ENCODE measurements at places on chromosomes 6 and 20. TPM values are rescaled to one million over a fixed set of nuclear protein-coding genes. Genes with fewer than 3 reads are reported as not detected.

PLEKHG1 gene
- total RNA-seq = 8.2 TPM

ZNF343 gene
- 16.3 TPM for total RNA-seq

COL9A1 gene
- total RNA-seq = 1.1 TPM

DNA sequence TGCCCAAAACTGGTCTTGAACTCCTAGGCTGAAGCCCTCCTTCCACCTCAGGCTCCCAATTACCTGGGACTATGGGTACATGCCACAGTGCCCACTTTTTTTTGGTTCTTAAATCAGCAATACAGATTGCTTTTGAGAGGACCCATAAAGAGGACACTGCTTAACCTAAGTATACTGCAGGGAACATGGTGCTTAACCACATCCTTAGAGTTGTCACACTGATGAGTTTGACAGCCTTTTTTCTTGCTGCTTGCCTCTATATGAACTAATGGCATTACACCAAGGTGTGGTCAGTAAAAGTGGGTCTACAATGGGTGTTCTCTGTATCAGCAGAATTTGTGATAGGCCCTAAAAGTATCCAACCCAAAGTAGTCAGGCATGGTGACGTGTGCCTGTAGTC lies 7.2 kb upstream of the SLC35D3 start:
- no peaks in the 10 kb centered on the region for H3K27me3 ChIP-seq
- no peak overlapping the region for H3K4me3 ChIP-seq
- H3K27ac ChIP-seq = no peak overlapping the region
- H3K36me3 ChIP-seq = no peaks in the 10 kb centered on the region
- H3K4me1 ChIP-seq = no peaks in the 10 kb centered on the region
- no peak for DNase-seq

DNA sequence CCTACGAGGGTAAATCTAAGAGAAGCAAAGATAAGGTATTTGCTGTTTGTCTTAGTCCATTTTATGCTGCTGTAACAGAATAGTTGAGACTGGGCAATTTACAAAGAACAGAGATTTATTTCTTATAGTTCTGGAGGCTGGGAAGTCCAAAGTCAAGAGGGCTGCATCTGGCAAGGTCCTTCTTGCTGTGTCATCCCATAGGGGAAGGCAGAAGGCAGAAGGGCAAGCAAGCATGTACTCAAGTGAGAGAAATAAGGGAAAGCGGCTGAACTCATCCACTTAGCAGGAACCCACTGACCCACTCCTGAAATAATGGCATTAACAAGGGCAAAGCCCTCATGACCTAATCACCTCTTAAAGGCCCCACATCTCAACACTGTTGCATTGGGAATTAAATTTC lies 102.7 kb downstream of the AGPAT4 start:
- H3K27ac ChIP-seq = no peak overlapping the region
- no peak for DNase-seq
- H3K4me3 ChIP-seq = no peak overlapping the region
- H3K27me3 ChIP-seq = no peaks in the 10 kb centered on the region
- H3K36me3 ChIP-seq = no peaks in the 10 kb centered on the region

UNC5CL gene
- total RNA-seq = 0.36 TPM

BPHL gene
- 8.6 TPM for total RNA-seq

DNA sequence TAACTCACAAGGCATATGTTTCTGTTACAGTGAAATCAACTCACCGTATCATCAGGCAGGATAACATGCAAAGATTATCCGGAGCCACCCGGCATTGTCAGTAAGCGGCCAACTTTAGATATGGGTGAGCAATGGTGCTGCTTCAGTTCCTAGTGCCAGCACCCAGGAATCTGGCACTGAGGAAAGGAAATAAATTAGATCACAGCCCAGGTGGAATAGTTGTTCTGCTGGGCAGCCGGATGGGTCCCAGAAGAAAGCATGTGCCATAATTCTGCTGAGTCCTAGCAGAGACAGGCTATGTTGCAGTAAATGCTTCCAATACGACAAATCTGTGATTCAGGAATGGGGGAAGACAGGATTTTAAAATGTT lies 183.6 kb upstream of the SPTLC3 start:
- H3K36me3 ChIP-seq = no peaks in the 10 kb centered on the region
- H3K4me1 ChIP-seq = no peaks in the 10 kb centered on the region
- H3K27ac ChIP-seq = no peak overlapping the region
- H3K4me3 ChIP-seq = no peak overlapping the region
- no peak for DNase-seq

ZNF337 gene
- 18.6 TPM for total RNA-seq

GRCh38 chr6:84811351-84811750 lies 47.0 kb upstream of the TBX18 start:
- H3K27me3 ChIP-seq = no peaks in the 10 kb centered on the region
- no peak for DNase-seq
- no peak overlapping the region for H3K4me3 ChIP-seq
- H3K36me3 ChIP-seq = no peaks in the 10 kb centered on the region

CD83 gene
- total RNA-seq = 1.1 TPM

DNA sequence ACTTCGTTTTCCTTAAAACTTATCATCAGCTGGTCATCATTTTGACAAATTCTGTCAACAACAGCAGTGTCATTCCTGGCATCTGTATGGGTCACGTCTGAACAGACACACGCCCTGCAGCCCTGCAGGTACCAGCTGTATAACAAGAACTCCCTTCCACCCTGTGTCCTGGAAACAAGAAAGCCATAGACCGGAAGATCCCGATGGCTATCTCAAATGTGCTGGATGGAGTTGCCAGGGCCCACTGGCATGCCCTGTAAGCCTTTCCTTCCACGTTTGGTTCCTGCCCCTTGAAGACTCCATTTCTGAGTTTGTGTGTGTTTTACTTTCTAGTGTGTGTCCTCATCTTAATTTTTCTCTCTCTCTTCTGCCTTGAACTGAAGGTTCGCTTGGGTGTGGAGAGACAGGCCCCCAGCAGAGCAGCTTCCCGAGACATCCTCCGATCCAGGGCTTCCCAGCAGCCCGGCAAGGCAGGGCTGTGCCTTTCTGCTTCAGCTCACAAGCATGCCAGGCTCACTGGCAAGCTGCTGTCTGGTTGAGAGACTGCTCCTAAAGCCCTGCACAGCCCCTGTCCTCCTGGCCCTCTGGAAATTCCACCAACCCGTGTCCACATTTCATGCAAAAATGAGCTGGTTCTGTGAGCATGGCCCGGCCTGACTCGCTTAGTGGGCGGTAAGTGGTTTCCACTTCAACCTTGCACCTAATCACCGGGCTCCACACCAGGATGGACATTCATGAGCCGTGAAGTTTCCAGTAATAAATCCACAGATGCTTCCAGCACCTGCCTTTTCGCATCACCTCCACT lies 8.7 kb downstream of the GFRA4 start:
- H3K4me3 ChIP-seq = no peak overlapping the region
- no peak for DNase-seq
- H3K27me3 ChIP-seq = peaks cover 7% of the 10 kb centered on the region
- no peaks in the 10 kb centered on the region for H3K36me3 ChIP-seq

DNA sequence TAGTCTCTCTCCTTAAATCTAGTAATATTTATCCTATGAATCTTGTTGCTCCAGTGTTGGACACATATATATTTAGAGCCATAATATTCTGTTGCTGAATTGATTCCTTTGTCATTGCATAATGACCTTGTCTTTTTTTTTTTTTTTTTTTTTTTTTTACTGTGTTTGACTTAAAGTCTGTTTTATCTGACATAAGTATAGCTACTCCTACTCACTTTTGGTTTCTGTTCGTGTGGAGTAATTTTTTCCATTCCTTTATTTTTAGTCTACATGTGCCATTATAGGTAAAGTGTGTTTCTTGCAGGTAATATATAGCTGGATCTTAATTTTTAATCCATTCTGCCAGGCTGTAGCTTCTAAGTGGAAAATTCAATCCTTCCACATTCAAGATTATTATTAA lies 166.5 kb downstream of the GMDS start:
- no peaks in the 10 kb centered on the region for H3K27me3 ChIP-seq
- no peak overlapping the region for H3K27ac ChIP-seq
- no peaks in the 10 kb centered on the region for H3K36me3 ChIP-seq
- no peaks in the 10 kb centered on the region for H3K4me1 ChIP-seq
- H3K4me3 ChIP-seq = no peak overlapping the region
- no peak for DNase-seq

DNA sequence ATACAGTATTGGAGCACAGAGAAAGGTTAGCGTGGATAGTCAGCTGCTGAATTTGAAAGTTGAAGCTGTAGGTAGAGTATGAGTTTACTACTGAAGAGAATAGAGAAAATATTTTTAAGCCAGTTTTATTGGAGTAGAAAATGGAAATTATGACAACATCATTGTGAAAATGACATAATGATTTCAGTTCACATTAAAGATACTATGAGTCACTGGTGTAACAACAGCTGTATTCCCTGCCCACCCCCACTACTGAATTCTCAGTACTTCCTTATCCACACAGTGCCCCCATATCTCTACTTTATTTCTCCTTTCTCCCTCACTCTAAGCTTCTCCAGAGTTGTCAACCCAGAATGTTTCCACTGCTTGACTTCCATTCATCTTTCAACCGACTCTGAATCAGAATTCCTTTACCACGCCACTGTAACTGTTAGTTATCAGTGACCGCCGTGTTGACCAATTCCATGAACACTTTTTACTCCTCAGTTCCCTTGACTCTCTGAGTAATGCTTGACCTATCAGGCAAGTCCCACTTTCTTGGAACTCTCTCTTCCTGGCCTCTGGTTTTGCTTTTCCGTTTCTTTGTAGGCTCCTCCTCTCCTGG lies 139.6 kb downstream of the AIG1 start:
- DNase-seq = no peak
- no peak overlapping the region for H3K4me3 ChIP-seq
- no peak overlapping the region for H3K27ac ChIP-seq

DNA sequence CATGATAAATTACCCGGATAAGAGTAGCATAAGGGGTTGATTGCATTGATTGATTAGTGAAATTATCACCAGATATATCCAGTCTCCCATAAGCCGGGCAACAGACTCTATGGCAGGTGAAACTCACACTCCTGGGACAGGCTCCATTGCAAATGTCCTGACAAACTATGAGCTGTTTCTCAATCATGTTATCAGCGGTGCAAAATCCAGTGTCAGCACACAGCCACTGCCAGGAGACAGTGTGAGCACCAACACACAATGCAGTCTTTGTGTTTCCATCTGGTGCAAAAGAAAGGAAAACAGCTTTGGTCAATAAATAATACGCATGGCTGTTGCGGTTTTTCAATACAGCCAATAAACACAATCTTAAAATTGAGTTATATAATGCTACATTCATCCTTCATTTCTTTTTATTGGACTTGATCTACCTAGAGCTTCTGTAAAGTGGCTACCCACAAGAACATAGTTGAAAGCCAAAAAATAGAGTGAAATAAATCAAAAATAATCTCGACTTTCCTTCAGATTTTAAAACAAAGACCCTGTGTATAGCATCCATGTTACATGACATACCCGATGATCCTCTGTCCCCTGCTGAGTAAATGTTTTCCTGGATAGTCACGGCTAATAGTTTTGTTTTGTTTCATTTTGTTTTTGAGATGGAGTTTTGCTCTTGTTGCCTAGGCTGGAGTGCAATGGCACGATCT lies 64.3 kb upstream of the AFDN start:
- DNase-seq = no peak
- H3K27me3 ChIP-seq = no peaks in the 10 kb centered on the region
- H3K27ac ChIP-seq = no peak overlapping the region
- H3K36me3 ChIP-seq = no peaks in the 10 kb centered on the region
- H3K4me1 ChIP-seq = peaks cover 19% of the 10 kb centered on the region

DNA sequence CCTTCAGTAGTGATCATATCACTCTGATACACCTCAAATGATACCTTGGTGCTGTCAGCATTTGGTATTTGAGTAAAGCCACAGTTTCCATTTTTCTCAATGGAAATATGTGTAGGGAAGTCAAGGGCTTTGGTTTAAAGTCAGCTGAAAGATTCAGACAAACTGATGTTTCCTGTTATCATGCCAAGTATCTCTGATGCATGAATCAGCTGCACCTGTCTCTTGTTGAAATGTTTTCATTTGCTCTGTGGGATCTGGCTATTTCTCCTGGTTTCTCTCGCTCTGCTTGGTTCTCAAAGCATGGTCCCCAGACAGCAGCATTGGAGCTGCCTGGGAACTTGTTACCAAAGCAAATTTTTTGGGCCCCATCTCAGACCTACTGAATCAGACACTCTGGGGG lies 23.5 kb downstream of the ZFP64 start:
- no peak for DNase-seq
- H3K4me3 ChIP-seq = no peak overlapping the region
- no peak overlapping the region for H3K27ac ChIP-seq

DNA sequence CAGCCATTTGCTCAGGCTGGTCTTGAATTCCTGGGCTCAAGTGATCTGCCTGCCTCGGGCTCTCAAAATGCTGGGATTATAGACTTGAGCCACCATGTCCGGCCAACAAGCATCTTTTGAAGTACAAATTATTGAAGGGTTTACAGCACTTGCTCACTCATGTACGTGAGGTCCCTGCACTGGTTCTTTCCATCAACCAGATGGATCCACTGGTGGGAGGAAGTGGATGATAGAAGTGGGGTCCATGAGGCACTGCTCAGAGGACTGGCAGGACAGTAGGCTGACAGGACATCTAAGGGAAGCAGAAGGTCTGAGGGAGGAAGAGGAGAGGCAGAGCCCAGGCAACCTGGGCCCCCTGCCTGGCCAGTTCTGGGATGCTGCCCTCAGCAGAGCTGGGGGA lies 109.2 kb upstream of the NXT1 start:
- no peak overlapping the region for H3K4me3 ChIP-seq
- H3K27me3 ChIP-seq = no peaks in the 10 kb centered on the region
- H3K4me1 ChIP-seq = no peaks in the 10 kb centered on the region
- H3K27ac ChIP-seq = no peak overlapping the region

SLC12A5 gene
- not detected for total RNA-seq

GRCh38 chr6:163320804-163321203 lies 93.7 kb upstream of the QKI start:
- no peak for DNase-seq
- no peaks in the 10 kb centered on the region for H3K36me3 ChIP-seq

DNA sequence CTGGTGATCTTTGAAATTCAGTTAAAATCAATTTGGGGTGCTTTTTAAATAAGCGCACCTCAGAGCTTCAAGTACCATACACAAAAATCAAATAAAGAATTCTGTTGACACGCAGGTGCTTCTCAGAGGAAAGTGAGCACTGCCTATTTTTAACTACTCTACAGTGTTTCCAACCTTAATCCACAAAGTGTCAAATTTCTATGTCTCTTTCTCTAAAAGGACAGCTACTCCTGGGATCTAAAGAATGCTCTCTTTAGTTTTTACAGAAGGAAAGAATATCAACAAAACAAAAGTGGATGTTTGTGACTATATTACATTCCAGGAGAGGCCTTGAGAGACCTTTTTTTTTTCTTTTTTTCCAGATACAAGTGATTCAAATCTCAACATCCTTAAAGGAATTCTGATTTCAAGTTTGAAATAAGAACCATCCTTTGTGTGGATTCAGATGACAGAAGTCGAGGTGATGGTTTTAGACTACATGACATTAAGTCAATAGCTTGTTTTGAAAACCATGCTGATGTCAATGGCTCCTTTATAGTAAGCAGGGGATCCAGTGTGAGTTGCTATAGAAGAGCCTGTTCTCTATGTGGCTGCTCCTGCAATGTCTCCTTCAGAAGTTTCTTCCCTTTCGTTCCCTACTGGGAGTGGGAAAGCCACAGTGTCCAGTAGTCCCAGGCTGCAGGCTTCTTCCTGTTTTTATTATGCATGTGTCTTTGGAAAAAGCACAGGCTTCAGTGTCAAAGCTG lies 67.2 kb upstream of the DEFB112 start:
- no peaks in the 10 kb centered on the region for H3K27me3 ChIP-seq
- no peak for DNase-seq
- no peak overlapping the region for H3K27ac ChIP-seq
- no peaks in the 10 kb centered on the region for H3K36me3 ChIP-seq
- H3K4me1 ChIP-seq = no peaks in the 10 kb centered on the region

CEP85L gene
- total RNA-seq = 16.8 TPM
